ENCODE measurements at places on chromosomes 16 and 17.

GRCh38 chr17:58694302-58694701 is 1.9 kb downstream of the RAD51C start:
- peak; percentile 76 for DNase-seq

GRCh38 chr17:35676441-35676840 is 55.0 kb upstream of the RASL10B start:
- DNase-seq = no peak

DNA sequence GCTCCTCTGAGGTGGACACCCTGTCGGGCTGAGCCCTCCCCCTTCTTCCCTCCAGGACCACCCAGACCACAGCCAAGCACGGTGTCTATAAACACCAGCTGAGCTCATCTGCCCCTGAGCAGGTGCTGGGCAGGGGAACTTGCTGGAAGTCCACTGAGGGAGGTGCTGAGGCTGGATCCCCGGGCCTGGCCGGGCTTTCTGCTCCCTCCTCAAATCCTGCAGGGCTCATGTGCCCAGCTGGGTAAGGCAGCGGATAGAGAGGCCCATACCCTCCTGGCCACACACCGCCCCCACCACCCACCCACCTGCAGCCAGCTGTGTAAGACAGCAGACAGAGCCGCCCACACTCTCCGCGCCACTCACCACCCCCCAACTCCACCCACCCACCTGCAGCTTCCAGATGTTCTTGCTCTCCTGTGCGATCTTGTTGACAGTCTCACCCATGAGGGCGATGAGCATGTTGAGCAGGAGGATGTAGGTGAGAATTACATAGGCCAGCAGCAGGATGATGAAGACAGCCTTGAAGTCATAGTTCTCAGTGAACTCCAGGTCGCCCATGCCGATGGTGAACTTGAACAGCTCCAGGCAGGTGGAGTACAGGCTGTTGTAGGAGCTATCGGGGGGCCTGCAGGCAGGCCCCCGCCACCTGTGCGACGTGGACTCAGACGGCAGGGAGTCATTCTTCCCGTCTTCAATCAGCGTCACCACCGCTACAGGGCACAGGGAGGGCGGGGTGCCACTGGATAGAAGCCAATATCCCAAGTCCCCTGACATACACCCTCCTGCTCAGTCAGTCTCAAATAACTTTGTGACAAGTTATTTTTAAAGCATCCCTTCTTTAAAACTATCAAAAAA is 15.9 kb upstream of the TRPV3 start:
- DNase-seq = no peak

DNA sequence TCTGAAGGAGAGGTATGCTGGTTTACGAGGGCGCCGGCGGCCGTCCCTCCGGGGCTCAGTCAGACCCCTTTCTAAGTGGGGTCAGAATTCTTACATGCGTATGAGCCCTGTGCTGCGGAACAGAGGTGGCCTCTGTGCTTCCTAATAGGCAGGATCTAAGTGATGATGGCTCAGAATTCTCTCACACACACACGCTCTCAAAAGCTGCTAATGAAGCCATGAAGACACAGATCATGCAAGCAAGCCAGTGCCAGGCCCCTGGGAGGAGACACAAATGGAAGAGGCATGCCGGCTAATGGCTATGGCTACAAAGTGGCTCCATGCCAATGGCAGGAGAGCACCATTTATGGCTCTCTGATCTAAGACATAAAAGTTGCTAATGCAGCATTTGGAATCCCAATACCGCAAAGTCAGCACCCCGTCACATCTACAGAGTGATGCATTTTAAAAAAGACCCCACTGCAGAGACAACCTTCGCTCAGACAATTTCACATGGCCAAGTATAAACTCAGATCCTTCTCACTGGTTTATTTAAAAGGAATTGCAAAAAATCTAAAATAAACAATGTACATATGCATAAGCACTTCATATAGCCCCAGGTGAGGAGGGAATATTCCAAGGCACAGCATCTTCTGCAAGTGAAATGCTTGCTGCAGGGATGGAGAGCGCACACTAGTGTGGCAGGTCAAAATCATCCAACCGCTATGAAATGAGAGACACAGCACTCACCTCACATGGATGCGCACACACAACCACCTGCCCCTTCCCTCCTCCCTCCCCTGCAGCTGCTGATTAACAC is 24.5 kb downstream of the NPLOC4 start:
- no peak for DNase-seq

- no peak for DNase-seq
Observed at GRCh38 chr16:87791295-87792204, 25.8 kb upstream of the KLHDC4 start.

- no peak for DNase-seq
Observed at GRCh38 chr17:77600346-77600745, 358.2 kb upstream of the TNRC6C start.

DNA sequence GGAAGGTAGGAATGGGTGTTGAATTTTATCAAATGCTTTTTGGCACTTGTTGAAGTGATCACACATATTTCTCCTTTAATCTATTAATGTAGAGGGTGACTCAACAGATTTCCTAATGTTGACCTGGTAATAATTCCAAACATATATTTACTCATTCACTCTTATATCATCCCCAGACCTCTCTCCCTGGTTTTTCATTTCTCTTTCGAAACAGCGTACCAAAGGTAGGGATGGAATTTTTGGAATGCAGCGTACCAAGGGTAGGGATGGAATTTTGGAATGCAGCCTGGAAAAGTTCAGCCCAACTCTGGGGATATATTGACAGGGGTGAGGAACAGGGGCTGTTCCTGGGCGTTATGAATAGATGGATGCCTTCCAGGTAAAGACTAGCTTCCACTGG is 7.3 kb downstream of the KIF18B start:
- DNase-seq = peak; percentile 78

DNA sequence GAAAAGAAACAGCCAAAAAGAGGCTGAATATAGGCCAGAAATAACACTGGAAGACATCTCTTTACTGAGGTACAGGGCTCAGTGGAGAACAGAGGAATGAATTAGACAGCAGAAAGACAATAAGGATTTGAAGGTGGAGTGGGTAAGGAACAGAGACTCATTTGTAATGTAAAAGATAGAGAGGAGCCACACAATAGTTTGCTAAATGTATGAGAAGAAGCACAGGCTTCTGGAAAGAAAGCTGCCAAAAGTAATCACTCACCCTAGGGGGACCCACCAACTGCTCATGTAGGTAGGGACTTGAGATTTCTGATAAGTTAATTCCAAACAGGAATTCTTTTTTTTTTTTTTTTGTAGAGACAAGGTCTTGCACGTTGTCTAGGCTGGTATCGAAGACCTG is 186.8 kb downstream of the AATF start:
- DNase-seq = no peak

DNA sequence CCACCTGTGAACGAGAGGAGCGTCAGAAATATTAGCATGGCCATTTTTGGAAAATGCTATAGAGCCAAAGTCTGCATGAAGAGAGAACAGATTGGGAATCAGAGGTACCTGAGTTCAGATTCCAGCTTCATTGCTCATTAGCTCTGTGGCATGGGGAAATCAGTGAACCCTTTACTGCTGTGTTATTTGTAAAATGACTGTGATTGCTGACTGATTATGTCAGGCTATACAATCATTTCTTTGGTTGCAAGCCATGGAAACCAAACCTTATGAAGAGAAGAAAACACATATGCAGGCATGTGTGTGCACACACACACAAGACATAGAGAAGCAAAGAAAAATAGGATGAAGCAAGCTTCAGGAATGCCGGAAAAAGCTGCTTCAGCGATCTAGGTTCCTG is 101.4 kb upstream of the HSBP1 start:
- peak; percentile 97 for DNase-seq

DNA sequence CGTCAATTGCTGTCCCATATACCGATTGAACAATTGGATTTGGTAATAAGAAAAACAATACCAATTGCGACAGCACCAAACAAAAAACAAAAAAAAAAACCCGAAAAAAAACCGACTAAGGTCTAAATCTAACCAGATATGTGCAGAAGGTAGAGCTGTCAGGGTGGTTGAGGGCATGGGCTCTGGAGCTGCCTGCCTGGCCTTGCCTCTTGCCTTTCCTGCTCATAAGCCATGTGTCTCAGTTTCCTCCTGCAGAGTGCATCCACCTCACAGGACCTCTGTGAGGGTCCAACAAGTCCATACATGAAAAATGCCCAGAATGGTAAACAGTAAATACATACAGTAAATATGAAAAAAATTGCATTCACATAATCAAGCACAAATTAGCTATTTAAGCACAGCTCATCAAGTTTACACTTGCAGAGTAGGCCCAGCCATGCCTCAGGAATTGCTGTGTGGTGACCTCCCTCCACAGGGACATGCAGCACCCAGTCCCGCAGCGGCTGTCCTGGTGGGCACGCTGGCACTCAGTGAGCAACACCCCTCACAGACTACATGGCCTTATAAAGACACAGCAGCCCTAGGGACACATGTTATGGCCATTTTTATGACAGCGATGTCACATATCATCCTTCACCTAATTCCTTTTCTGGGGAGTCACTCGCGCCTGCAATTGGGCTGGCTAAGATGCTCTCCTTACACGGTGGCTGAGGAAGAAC is 17.9 kb downstream of the TBC1D28 start:
- no peak for DNase-seq

- DNase-seq = no peak
Observed at GRCh38 chr16:47877166-47877565, 278.6 kb downstream of the ABCC12 start.

GRCh38 chr17:77027271-77027889 is 113.4 kb upstream of the SEC14L1 start:
- DNase-seq = no peak

DNA sequence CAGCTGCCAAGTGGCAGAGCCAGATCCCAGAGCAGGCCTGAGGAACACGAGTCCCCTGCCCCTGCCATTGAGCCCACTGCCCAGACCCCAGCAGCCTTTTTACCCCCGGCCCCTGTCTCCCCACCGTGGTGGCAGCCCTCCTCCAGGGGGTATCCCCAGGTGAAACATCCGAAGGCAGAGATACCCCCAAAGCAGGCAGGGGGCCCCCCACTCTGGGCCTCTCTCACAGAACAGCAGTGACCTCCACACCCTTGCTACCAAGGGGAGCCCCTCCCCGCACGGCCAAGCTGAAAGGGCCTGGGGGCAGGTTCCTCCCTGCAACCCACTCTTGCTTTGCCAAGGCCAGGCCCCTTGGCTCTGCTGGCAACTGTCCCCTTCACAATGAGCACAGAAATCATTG is 142.2 kb downstream of the ENGASE start:
- DNase-seq = no peak

DNA sequence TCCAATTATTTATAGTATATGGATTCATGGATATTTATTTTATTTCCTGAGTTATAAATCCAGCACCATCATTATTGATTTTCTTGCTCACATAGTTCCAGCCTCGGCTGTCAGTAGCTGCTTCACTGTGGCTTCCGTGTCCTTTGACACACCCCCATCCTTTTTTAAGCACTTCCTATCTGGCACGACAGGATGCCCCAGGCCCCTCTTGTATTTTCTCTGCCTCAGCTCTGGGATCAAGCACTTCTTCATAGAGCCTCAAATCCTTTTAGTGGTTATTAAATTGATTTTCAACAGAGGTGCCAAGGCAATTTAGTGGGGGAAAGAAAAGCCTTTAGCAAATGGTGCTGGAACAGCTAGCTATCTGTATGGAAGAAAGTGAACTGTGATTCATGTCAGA is 59.8 kb downstream of the GAN start:
- no peak for DNase-seq

- DNase-seq = peak; percentile 34
Observed at GRCh38 chr17:44473367-44473766, 29.8 kb downstream of the GPATCH8 start.

DNA sequence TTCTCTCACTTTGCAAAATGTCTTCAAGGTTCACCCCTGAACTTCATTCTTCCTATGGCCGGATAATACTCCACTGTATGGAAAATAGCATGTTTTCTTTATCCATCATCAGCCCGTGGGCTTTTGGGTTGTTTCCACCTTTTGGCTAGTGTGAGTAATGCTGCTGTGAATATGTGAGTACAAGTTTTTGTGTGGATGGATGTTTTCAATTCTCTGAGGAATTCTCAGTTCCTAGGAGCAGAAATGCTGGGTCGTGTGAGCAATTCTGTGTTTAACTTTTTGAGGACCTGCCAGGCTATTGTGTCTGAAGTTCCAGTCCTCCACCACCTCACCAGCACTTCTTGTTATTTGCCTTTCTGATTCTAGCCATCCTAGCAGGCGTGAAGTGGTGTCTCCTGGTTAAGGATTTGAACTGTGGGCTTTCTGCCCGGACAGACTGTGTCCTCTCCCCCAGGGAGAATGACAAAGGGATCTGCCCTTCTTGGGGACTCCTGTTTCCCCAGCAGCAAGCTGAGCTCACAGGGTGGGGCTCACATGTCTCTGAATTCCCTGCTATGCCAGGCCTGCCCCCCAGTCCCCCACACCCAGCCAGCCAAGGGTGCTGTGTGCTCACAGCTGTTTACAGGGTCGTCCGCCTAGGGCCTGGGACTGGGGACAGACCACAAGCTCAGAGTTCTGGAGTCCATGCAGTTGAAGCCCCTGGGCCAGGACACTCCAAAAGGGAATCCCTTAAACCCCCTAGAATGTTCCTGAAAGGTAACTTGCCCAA is 92.2 kb upstream of the CIBAR2 start:
- DNase-seq = no peak

GRCh38 chr17:81427173-81428120 is 32.2 kb downstream of the BAHCC1 start:
- DNase-seq = no peak

DNA sequence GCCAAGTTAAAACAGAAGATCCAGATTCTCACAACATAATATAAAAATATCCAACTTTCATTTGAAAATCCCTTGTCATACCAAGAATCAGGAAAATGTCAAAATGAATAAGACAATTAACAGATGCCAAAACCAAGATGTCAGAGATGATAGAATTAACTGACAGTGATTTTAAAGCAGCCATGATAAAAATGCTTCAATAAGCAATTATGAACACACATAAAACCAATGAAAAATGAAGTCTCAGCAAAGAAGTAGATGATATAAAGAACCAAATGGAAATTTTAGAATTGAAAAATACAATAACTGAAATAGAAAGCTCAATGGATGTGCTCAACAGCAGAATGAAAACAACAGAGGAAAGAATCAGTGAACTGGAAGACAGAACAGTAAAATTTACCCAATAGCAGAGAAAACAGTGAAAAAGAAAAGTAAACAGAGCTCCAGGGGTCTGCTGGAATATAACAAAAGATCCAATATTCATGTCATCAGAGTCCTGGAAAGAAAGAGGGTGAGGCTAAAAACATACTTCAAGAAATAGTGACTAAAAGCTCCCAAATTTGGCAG is 35.1 kb downstream of the SHCBP1 start:
- no peak for DNase-seq

- no peak for DNase-seq
Observed at GRCh38 chr16:49833796-49834530, 21.9 kb downstream of the ZNF423 start.

- peak; percentile 19 for DNase-seq
Observed at GRCh38 chr17:18225642-18226283, 328 bp downstream of the LLGL1 start.

- no peak for DNase-seq
Observed at GRCh38 chr16:3101841-3102470, 2.9 kb upstream of the ZSCAN10 start.

- no peak for DNase-seq
Observed at GRCh38 chr16:22272870-22273650, 24.1 kb upstream of the POLR3E start.

- DNase-seq = peak; percentile 64
Observed at GRCh38 chr17:19762515-19762961, 14.4 kb upstream of the ALDH3A1 start.

Data from kidney tubule cell (primary cell).